Activated CD8-positive, alpha-beta memory T cell treated with anti-CD3 and anti-CD28 coated beads, Interleukin-2, amount 50 U/mL, for 4 hours (primary cell): ENCODE measurements at places on chromosomes 13 and 19.
A peak's percentile ranks its signal among the peaks of the same experiment; 100 is the strongest.

- DNase-seq = no peak
These were observed 959.1 kb upstream of the SLC10A2 start for GRCh38 chr13:104025303-104025702.

- no peak for DNase-seq
These were observed 15.5 kb upstream of the SERPINE3 start for GRCh38 chr13:51323824-51324511.

- no peak for DNase-seq
These were observed 463.8 kb downstream of the ITGBL1 start for GRCh38 chr13:101916108-101916774.

- no peak for DNase-seq
These were observed 18.1 kb downstream of the MEGF8 start for GRCh38 chr19:42343344-42344110.

GRCh38 chr19:15449620-15450527, at the start of gene WIZ:
WIZ (minus strand) TSS chr19:15449956; CDS start chr19:15448307, 1,649 bp downstream.
- peak; percentile 86 for DNase-seq

DNA sequence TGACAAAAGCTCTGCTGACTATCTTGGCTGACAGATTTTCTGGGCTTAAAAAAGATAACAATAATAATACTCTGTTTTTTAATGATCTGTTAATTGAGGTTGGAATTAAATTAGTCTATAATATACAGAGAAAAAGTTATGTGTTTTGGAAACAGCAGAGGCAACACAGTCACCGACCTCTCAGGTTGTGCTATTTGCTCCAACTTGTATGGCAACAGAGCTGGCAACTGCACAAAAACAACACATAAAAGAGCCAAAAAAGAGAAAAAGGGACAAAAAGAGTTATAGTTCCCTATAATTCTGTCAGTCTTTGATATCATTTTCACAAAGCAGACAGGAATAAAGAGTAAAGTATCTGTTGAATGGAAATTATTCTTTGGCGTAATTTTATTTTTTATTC, 102.3 kb upstream of the POSTN start:
- no peak for DNase-seq
